ENCODE measurements at places on chromosomes 11 and 22. TPM values are rescaled to one million over a fixed set of nuclear protein-coding genes. Genes with fewer than 3 reads are reported as not detected.

DNA sequence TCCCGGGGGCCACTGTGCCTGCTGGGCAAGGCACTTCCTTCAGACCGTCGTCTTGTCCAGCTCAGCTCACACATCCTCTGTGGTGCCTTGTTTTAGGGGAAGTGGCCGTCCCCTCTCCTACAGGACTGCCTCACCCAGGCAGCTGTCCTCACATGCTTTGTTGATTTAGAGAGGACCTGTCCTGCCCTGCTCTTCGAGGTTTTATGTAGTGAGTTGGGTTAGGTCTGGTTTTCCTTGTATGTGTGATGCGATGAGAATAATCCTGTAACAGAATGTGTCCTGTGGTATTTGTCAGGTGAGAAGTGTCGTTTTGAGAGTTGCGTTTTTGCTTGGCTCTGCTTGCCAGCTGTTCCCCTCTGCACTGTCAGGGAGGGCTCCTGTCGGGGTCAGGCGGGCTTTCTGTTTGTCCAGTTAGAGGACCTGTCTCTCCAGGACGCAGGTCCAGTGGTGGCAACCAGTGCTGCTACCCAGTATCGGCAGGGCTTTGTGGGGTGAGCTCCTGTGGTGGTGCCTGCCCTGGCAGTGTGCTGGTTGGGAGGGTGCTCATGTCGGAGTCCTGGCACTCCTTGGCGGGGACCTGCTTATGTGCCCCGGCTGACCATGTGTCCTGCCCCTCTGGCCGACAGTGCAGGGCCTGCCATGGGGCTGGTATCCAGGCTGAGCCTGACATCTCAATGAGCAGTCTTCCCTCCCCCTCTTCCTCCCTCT, 41.3 kb downstream of the MUC6 start:
- DNase-seq, result no peak

DNA sequence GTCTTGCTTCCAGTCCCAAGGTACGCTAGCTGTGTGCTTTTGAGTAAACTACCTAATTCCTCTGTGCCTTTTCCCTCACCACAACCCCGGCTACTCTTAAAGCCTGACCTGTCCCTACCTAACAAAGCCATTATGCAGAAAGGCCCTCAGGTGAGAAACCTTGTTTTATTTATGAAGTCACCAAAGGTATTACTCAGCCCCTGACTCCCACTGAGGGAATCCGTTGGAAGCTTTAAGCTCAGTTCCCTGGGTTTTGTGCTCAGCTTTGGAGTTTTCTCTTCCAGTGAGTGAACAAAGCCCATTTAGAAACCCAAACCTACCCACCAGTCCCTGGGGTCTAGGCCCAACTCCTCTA, 90.9 kb downstream of the APIP start:
- DNase-seq, result no peak

DNA sequence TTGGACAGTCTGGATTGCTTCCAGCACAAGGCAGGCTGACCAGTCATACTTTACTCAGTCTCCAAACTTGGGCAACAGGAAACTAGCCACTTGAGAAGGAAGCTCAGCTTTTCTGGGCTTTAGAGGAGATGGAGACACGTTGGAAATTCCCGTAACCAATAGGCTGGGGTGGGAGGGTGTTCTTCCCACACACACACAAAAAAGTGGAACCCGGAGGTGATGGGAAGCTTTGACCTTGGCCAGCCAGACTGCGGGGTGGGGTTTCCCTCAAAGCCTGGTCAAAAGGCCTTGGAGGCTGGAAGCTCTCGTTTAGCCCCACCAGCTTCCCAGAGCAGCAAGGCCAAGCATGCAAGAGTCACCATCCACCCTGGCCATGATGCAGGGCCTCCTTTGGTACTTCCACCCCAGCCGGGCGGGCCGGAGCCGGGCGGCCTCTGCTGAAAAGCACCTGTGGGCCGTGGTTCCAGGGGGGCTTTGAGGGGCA, 126.2 kb downstream of the BCR start:
- DNase-seq, result no peak

DNA sequence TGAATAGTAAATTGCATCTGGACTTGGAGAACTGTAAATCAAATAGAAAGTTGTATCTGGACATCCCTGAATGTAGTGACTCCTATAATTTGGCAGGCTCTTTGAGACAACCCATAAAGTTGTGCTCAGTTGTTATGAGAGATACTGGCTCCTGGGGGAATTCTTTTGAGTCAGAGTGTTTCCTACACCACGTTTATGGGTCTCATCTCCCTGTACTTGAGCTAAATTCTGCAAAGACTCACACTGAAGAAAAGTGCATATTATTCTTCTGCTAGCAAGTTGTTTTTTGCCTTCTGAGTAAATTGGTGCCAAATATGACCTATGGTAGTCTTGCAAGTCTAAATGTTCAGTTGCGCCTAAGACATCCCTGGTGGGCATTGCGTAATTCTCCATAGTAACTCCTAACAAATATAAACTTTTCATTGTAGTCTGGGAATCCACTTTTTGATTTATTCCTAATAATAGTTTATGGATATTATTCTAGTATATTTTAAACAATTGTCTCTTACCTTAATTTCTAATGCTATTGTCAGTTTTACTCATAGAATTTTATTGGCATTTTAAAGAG, 5.0 kb downstream of the ZNF215 start:
- DNase-seq, result no peak

DNA sequence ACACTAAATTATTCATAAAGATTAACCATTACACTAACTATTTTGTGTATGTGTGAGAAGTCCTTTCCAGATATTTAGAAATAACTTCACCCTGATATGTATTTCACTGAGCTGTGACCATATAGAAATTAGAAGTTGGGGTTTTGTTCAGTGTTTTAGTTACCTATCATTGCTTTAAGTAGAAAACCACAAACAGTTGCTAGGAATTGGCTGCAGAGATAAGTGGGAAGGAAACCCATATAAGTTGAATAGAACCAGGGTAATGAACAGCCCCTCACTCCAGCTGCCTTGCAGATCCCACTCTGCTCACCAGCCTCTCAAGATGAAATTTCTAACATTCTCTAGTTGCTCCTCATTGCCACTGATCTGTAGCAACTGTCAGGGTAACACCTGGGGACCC, 10.3 kb downstream of the SRSF8 start:
- no peak for DNase-seq

DNA sequence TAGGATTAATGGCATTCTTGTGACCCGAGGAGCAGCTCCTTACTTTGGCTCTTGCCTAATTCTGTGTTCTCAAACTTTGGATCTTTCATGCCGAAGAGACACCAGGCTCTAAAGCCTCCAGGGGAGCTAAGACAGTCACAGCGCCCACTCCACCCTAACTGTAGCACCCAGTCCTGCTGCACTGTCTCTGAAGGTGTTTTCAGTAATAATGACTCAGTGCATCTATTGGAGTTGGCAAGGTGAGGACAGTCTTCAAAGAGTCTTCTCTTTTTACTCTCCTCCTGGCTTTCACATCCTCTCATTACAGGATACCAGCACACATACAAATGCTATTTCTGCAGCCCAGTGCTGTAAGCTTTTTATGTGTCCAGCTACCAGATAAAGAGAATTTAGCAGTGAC, 69.4 kb downstream of the PPFIBP2 start:
- no peak for DNase-seq

GRCh38 chr11:108147150-108147549, 25.8 kb downstream of the ACAT1 start:
- no peak for DNase-seq

- no peak for DNase-seq
These were observed 6.8 kb downstream of the SLC35F2 start for GRCh38 chr11:107851704-107852310.

GRCh38 chr11:102879801-102880200, 5.0 kb upstream of the MMP12 start:
- no peak for DNase-seq

- no peak for DNase-seq
These were observed 28.1 kb upstream of the CHORDC1 start for GRCh38 chr11:90250970-90251369.

- no peak for DNase-seq
These were observed 15.8 kb upstream of the ACR start for GRCh38 chr22:50722048-50722701.

GRCh38 chr11:35859301-35859700, 84.6 kb upstream of the LDLRAD3 start:
- DNase-seq, result no peak

DNA sequence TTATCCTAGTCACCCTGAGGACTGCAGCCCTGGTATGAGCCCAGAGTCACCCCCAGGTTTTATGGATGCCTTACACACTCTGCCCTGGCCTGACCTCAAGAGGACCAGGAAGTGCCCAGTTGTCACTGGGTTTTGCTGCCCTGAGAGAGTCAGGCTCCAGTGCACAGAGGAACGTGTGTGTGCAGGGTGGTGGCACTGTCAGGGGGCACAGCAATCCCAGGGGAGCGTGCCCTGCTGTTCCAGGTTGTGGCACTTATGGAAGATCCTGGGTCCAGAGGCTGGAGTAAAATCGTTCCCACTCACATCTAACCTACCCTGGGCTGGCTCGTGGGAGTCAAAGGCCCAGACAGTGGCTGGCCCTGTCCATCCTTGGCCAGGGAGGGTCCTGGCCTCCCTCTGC, 7.6 kb downstream of the APOBEC3A start:
- no peak for DNase-seq

- no peak for DNase-seq
These were observed 22.0 kb downstream of the COA4 start for GRCh38 chr11:73854680-73855079.

GRCh38 chr22:28043266-28043665, 124.2 kb upstream of the PITPNB start:
- no peak for DNase-seq

GRCh38 chr11:110177086-110177456, 83.9 kb downstream of the ZC3H12C start:
- no peak for DNase-seq

DNA sequence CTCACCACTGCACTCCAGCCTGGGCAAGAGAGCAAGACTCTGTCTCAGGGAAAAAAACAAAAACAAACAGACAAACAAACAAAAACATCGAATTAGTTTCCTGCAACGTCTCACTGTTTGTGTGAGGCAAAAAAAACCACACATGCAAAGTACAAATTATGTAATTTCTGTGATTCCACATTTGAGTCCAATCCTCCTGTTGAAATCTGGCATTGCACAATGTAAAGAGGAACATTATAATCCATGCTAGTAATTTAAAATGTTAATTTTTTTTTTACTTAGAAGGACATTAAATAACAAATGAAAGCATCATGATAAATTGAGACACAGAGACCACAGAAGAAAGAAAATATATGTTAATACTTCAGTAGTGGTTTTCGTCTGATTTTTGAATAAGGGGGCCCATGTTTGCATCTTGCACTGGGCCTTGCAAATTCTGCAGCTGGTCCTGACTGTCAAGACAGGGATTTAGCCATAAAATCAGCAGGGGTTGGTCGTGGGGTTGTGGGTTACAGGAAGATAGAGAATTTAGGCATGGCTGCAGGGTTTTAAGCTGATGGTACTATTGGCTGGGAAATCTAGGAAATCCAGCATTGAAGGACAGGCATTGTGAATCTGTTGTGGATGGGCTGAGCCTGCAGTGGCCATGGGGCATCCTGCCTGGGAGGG, 102.6 kb upstream of the ALDH3B2 start:
- DNase-seq, result no peak

DNA sequence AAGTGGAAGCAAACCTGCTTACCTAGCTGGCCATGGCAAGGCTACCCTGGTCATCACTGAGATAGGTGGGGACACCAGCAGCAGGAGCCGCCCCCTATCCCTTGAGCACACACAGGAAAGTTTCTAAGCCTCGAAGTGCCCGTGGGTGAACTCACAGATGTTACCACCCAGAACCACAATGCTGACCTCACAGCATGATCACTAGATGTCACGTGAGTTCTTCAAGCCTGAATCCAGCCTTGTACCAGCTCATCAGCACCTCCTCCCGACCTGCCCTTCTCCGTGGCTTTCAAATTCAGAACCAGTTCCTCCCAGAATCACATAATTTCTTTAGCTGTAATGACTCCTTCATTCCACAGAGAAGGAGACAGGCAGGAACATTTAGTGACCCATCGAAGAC, 24.7 kb upstream of the TIMP3 start:
- no peak for DNase-seq

DNA sequence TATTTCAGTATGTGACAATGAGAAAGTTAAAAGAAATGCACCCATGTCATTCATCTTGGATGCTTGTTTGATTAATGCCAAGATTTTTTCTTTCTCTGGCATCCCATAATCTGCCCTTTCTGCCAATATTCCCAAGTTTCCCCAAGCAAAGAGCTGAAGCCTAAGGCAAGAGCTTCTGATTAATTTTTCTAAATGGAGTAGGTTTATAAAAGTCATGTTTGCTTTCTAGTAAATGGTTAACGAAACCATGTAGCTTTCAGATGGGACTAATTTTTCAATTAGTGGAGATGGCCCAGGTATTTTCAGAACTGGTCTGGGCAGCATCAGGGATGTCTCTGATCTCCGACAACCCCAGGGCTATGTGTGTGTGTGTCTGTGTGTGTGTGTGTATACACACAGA, 55.3 kb downstream of the LRRC4C start:
- no peak for DNase-seq

GRCh38 chr22:42388130-42388797, 43.9 kb downstream of the NFAM1 start:
- DNase-seq, result no peak

DNA sequence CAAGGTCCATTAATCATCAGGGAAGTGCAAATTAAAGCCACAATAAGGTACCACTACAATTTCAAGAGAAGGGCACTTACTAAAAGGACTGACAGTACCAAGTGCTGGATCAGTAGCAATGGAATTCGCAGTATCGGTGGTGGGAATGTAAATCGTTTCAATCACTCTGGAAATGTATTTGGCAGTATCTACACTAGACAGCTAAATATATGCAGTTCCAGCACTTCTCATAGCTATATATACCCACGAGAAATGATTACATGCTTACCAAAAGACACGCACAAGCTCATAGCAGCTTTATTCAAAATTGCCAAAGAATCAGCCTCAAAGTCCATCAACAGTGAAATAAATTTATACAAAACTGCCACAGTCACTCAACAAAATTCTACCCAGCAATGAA, 4.4 kb upstream of the ZNF280B start:
- DNase-seq, result no peak

GRCh38 chr11:28983780-28984179, 875.6 kb downstream of the METTL15 start:
- no peak for DNase-seq

HIPK3 gene
- total RNA-seq, result 82.4 TPM

NLRP14 gene
- not detected for total RNA-seq

RIBC2 gene
- not detected for total RNA-seq

CNTF gene
- 3.0 TPM for total RNA-seq

MS4A6A gene
- 2.6 TPM for total RNA-seq

OR8G5 gene
- total RNA-seq, result not detected

TP53AIP1 gene
- not detected for total RNA-seq

GDPD4 gene
- total RNA-seq, result not detected

DEPDC7 gene
- 11.7 TPM for total RNA-seq

AMOTL1 gene
- total RNA-seq, result 0.08 TPM
